ENCODE measurements at places on chromosomes 7 and 10.
A peak's percentile ranks its signal among the peaks of the same experiment; 100 is the strongest.

- DNase-seq, result no peak
These were observed 60.8 kb upstream of the EBF3 start for GRCh38 chr10:130024779-130025325.

- no peak for DNase-seq
These were observed 54.0 kb downstream of the OAT start for GRCh38 chr10:124364674-124365073.

DNA sequence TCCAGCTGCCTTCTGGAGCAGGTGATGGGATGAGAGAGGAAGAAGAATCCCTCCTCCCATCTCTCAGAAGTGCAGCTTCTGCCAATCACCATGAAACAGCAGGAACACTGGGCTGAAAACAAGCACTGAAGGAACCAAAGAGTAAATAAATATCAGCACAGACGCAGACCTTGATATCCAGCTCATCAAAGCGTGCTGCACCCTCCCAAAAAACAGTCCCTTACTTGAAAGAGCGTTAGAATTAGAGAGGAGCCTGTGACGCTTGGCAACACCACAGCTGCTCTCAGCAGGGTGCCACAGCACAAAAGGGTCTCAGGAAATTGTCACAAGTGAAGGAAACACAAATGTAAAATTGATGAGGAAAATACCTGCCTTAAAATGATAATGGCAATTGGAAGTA, 39.5 kb downstream of the KLF6 start:
- DNase-seq, result no peak

GRCh38 chr7:44104860-44105771, 971 bp downstream of the AEBP1 start:
- no peak for DNase-seq

GRCh38 chr7:74010407-74010806, 17.6 kb upstream of the ELN start:
- no peak for DNase-seq

DNA sequence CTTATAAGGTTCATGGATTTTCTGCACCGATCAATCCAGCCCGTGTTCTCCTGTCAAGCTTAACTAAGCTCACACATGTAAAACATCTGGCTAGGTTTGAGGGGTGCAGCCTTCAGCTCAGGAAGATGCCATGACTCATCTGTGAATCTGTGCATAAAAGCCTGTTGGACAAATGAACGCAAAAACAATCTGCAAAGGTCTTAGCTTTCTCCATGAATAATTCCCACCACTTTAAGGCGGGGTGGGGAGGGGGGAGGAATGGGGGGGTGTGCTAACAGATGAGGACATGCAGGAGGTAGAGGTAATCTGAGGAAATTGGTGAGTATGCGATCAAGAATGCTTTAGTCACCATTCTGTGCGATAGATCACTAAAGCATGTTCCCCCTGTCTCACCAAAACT, 4.8 kb downstream of the DOCK4 start:
- DNase-seq, result no peak

- no peak for DNase-seq
These were observed 116.1 kb downstream of the OR13A1 start for GRCh38 chr10:45199205-45199740.

DNA sequence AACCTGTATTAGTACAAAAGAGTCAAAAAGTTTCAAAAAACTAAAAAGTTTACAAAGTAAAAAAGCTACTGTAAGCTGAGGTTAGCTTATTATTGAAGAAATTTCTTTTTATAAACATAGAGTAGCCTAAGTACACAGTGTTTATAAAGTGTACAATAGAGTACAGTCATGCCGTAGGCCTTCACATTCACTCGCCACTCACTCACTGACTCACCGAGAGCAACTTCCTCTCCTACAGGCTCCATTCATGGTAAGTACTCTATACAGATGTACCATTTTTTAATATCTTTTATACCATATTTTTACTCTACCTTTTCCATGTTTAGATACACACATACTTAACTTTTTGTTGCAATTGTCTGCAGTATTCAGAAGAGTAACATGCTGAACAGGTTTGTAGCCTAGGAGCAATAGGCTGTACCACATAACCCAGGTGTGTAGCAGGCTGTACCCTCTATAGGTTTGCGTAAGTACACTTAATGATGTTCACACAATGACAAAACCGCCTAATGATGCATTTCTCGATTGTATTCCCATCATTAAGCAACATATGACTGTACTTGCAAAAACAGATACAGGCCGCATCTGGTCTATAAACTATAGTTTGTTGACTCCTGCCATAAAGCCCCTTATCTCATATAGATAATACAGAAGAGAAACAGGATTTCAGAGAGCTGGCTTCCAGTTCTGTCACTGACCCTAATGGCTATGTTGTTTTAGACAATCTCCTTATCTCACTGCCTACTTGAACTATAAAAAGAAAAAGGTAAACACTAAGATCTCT, 438.8 kb downstream of the HTR7 start:
- DNase-seq, result no peak

- no peak for DNase-seq
These were observed 98.9 kb downstream of the LRMDA start for GRCh38 chr10:75530299-75530698.

DNA sequence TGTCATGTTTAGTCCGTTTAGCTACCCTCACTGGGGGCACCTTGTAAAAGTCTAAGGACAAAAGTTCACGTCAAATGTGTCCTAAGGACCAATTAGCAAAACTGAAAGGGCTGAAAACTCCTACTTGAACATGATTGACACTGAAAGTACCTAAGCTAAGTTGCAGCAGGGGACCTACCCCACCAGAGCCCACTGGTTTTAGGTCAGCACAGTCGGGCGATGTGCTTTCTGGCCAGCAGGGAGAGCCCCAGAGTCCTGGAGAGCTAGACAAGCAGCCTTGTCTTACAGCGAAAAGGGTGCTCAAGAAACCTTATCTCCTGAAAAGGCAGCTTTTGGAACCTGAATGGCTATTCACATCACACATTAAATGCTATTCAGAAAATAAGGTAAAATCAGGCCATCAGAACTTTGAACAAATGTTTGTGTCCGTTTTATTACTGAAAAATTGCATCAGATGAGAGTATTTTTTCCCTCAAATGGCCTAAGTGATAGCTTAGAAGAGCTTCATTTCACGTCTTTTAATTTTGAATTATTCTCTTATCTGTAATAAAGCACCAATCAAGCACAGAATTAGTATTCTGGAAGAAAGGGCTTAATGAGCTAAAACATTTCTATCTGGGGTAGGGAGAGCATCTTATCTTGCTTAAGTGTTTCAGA, 52.2 kb upstream of the MKI67 start:
- no peak for DNase-seq

DNA sequence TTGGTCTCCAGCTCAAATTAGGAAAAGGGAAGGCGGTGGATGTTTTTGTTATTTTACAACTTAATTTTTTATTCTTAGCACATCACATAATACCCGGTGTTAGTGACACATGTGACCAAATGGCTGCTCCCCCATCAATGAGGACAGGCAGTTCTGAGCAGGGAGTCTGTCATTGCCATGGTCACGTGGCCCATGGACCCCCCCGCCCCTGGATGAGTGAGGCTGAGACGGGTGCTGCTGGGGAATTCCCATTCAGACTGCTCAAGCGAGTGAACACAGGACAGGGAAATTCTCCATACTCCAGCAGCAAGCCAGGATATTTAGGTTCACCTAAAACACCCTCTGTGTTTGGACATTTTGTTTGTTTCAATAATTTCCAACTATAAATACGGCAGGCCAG, 34.7 kb upstream of the SLC35B4 start:
- DNase-seq, result no peak

DNA sequence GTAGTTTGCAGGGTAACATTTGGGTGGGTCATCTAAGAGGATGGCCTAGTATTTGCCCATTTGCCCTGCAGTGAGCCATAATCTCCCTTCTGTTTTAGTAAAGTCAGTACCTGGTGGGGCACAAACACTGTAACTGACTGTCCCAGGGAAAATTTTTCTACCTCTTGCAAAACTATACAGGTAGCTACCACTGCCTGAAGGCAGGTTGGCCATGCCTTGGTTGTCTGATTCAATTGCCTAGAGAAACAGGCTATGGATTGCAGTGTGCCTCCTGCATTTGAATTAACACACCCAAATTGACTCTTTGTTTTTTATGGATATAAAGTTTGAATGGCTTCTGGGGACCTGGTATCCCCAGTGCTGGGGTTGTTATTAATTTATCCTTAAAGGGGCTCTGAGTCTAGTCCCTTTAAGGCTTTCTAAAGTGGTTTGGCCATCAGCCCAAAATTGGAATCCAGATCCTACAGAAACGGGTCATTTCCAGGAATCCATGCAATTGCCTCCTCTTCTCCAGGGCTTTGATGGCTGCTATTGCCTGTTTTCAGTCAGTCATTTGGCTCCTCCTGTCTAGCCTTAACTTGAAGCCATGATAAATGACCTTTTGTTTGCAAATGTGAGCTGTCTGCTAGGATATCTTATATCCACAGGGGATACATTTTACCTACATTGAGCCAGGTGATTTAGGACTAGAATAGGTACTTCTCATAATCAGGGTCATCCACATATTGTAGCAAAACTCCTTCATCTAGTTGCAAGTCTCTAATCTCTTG, 89.1 kb downstream of the STRA8 start:
- no peak for DNase-seq

GRCh38 chr10:26780793-26781601, 79.8 kb downstream of the ABI1 start:
- DNase-seq, result no peak

- peak; percentile 3 for DNase-seq
These were observed 176.8 kb upstream of the TBX20 start for GRCh38 chr7:35430547-35431153.

DNA sequence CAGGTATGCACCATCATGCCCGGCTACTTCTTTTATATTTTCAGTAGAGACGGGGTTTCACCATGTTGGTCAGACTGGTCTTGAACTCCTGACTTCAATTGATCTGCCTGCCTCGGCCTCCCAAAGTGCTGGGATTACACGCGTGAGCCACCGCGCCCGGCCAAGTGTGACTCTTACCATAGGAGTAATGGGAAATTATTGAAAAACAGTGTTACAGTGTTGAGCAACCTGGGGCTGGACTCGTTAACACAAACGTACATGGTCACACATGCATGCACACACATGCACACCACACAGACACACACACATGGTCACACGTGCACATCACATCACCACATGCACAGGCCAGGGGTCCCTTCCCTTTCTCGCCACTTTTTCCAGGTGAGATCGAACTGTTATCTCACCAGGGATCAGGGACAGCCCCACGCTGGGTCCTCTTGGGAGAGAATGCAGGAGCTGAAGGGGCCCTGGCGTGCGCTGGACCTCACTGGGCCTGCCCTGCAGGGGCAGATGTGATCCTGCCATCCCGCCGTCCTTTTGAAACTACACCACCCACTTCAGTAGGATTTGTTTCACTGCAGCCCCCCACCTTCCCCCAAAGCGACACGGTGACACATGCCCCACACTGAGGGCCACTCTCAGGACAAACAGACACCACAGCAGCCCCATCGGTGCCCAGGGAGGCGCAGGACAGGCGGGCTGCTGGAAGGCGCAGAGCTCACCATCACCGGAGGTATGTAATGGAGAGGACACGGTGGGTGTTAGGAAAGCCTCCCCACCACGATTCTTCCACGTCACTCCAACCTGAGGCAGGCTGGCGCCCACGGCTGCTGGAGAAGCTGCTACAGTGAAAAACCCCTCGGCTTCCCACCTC, 10.2 kb downstream of the RADIL start:
- no peak for DNase-seq

DNA sequence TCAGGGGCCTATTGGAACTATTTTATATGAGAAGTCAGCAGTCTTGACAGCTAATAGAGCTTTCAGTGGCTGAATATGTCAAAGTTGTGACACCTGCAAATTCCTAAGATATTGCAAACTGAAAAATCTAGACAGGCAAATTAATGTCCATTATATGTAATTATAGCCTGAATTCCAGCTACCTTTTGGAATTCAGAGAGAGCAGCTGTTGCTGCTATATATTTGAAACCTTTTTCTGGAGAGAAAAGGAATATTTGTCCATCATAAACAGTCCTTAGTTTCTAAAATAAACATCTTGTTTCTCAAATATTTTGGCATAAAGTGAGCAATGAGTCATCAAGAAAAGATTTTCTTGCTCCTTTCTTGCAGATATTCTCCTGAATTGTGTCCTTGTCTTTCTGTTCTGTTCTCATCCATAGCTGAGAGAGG, 408.9 kb upstream of the SEMA3D start:
- no peak for DNase-seq

GRCh38 chr7:155252444-155252887, 45.2 kb upstream of the INSIG1 start:
- DNase-seq, result no peak

GRCh38 chr7:149688836-149689235, 84.6 kb downstream of the ZNF467 start:
- DNase-seq, result no peak

DNA sequence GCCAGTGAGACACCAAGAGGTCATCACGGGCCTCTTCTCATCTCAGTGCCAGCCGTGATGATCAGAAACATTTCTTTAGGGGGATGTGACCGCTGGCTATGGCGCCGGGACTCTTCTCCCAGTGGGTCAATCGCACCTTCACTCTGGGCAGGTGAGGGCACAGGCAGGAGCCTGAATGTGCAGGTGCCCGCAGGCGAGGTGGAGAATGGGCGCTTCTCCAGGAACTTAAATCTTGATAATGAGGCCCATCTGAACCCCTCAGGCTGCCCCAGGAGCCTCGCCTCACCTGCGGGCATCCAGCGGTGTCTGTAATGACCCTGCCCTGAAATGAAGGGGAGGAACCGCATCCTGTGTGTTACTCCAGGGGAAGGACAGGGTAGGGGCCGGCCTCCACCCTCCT, 204.7 kb downstream of the ADARB2 start:
- no peak for DNase-seq
